Fibroblast of lung (primary cell): ENCODE measurements at places on chromosomes 12 and 14. TPM values are rescaled to one million over a fixed set of nuclear protein-coding genes. Genes with fewer than 3 reads are reported as not detected.

SSTR1 gene
- 1.8 and 3.0 TPM in 2 replicates for total RNA-seq

MTRFR gene
- total RNA-seq = 10.8 and 17.5 TPM in 2 replicates

GRCh38 chr14:90263748-90264449 is 7.5 kb downstream of the PSMC1 start:
- no peak for DNase-seq

DNA sequence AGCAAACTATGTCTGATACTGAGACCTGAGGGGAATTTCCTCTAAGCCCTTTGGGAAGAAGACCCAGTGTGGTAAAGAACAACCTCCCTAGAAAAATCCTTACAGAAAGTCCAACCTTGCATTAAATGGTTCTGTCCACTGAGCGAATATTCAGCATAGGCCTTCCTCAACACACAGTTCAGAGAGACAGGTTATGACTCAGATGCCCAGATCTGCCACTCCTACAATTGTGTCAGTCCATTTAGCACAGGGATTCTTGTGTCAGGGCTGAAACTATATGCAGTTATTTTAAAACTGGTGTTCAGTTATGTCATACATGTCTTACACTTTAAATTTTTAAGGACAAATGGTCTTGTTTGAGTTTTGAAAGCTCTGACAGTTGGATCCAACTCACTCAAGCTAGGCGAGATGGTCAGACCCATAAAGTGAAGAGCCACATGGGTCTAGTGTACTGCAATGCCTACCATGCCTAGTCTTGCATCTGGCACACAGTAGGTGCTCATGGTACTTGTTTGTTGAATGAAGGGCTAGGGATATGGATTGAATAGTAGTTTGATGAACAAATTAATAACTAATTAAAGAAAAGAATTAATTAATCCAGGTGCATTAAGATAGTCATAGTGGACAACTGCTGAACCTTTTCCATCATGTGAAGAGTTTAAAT is 207.5 kb upstream of the PWP1 start:
- no peak for DNase-seq

- no peak for DNase-seq
Measured at GRCh38 chr12:65269603-65270002, 8.9 kb upstream of the MSRB3 start.
